Right renal cortex interstitium (tissue), 3 donors: ENCODE measurements at places on chromosomes 1 and 21.
A peak's percentile ranks its signal among the peaks of the same experiment; 100 is the strongest.

- DNase-seq: no peak
These were observed 5.0 kb downstream of the SELP start for GRCh38 chr1:169624912-169625311.

DNA sequence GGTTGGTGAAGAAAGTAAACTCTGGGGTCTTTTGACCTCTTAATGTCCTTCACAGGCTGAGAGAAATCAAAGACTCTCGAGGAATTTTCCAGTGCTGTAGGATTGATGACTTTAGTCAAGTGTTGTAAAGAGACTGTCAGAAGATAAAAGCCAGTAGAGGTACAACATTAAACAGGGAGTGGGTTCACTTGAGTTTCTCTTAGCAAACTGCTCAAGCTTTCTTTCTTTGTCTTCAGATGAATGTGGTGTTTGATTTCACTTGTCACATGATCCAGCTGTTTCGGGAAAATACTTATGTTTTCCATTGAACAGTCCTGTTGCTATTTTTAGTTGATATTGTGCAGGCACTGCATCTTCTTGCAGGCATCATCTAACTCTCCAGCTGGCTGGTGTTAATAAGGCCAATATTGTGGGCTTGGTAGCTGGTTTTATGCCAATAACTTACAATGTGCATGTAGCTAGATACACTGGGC is 45.6 kb downstream of the XCL2 start:
- no peak for DNase-seq

GRCh38 chr21:16180614-16181013 is 450.8 kb downstream of the USP25 start:
- DNase-seq: no peak

DNA sequence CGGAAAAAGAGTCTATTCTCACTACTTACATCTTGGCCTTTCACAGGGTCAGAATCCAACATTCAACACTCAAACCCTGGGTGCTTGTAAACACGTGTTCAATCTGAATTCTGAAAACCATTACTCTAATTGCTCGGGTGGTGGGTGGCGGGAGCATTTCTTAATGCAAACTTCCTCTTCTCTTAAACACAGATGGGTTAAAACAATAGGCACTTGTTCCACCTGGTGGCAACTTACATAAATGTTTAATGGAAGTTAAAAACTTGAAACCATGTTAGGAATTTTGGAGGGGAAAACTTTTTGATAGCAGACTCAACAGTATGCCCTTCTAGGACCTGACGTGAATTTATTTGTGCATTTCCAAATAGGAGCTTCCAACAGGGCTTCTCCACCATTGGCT is 23.4 kb upstream of the TDRD10 start:
- no peak for DNase-seq

GRCh38 chr1:85611856-85612255 is 31.3 kb downstream of the CCN1 start:
- no peak for DNase-seq

GRCh38 chr1:176211396-176212165 is 4.5 kb upstream of the COP1 start:
- no peak for DNase-seq

DNA sequence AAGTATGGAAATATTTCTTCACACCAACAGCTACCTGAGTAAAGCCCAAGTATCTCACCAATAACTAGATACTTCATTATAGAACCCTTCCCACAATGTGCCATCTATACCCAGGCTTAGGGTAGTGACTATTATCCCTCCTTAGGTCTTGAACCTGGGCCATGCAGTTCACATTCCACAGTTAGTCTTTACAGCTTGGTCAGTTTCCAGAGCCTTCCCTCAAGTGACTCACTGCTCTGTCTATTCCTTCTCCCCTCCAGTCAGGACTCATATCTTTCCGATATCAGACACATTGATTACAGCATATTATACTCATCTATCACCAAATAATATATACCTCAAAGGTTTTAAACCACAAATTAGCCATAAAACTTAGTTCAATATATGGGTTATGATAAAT is 23.6 kb downstream of the VAMP4 start:
- no peak for DNase-seq

DNA sequence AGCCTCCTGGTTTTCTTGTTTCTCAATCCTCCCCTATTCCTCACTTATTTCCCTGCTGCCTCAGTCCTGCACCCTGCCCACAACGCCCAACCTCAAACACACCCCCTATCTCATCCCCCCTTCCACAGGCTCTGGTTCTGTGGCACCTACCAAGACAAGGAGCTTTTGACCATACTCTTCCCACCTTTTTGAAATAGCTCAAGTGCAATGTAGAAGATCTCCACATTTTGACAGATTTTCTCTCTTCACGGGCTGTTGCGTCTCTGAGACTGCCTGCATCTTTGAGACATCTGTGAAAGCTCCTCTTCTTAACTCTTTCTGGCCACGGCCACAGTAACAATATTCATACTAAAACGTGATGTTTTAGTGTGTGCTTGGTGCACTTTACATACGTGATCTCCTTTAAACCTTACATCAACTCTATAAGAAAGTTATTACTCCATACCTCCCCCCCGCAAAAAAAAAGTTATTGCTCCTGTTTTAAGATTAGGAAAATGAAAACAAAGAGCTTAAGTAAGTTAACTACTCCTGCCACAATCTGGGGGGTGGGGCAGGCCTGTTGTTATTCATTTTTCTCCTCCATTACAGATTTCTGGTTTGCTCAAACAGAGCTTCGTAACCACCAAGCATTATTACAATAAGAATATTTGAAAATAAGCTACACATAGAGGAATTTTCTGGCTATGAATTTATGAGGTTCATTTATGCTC is 1.8 kb upstream of the SERBP1 start:
- DNase-seq: no peak

DNA sequence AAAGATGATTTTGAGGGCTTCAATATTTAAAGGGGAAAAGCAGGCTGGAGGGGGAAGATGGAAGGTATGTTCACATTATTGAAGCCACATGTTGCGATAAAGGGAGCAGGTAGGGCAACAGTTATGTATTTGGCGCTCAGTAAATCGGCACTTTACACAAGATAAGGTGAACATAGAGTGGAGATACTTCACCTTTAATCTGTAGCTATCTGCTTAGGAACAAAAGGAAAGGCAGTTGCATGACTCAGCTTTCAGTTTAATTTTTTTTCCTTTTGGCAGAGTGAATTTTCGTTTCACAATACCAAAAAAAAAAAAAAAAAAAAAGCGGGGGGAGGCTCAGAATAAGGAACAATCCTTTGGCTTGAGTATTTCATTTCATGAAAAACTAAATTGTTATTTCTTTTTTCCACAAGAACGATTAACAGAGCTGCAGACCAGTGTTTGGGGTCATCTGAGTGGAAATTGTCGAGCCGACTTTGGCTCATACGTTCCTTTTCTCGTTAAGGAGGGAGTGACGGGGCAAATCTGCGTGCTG is 1.1 kb upstream of the COQ8A start:
- DNase-seq: no peak

DNA sequence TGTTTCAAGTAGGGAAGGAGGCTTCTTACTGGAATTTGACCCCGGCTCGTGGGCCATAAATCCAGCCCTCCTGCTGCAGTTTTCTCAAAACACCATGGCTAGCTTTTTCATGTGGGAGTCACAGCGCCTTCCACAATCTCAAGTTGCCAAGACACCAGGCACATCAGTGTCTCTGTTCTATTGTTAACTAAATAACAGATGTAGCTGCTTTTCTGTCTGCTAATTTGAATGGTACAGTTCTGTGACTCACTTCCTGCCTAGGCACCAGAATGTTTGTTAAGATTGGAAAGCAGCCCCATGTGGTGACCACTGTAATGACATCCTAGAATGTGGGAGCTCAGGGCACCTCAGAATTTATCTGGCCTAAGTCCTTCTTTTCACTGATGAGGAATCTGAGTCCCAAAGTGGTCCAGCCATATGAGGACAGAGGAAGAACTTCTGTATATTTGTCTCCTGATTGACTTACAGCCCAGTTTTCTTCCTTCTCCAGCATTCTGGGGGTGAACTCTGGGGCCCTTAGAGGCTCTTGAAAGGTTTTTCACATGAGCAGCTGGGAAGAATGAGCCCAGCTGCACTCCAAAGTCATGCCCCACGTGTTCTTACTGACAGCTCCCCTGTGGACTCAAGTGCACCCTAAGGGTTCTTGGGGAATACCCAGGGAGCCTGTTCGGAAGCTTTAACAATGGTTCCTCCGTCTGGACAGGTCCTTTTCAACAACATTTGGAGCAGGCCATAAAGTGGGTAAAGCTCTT is 27.5 kb downstream of the TRIM45 start:
- DNase-seq: peak; percentile 23

- DNase-seq: no peak
These were observed 922.8 kb upstream of the ADGRL4 start for GRCh38 chr1:79929356-79929755.

DNA sequence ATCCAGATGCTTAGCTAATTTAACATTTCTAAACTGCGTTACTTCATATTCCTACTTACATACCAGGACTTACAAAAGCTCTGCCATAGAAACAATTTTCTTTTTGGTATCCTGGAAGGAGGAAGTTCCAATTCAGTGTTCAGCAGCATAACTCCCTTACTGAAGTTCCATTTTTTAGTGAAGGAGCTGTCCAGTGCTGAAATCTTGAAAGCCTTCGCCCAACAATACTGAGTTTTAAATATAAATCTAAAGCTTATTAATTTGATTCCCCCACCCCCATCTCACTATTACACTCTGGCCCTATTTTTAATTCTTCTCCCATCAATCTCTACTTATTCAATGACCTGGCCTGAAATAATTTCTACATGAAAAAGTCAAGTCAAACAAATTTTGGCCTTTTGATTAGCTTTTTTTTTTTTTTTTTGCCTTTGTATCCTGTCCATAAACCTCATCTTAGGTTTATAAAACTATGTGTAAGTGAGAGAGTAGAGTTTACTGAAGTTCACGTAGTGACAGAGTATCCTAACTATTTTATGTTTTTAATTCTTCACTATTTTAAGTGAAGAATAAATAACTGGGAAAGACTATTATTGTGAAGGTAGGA is 323.0 kb upstream of the PLD5 start:
- DNase-seq: peak; percentile 5

DNA sequence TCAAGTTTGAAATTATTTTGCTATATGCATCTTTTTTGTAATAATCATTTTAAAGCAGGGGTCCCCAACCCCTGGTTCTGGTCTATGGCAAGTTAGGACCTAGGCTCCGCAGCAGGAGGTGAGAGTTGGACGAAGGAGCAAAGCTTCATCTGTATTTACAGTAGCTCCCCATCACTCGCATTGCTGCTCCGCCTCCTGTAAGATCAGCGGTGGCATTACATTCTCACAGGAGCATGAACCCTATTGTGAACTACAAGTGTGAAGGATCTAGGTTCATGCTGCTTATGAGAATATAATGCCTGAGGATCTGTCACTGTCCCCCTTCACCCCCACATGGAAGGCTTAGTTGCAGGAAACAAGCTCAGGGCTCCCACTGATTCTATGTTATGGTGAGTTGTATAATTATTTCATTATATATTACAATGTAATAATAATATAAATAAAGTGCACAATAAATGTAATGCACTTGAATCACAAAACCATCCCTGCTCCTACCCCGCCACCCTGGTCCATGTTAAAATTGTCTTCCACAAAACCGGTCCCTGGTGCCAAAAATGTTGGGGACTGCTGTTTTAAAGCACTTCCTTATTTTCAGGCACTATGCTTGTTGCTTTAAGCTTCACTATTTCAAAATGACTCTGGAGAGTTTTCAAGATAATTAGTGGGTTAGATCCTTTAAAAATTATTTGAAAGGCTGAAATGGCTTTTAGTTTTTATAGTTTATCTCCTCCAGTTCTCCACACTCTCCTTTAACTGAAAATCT is 74.8 kb downstream of the PLA2G4A start:
- DNase-seq: no peak

- DNase-seq: no peak
These were observed 4.6 kb downstream of the PEAR1 start for GRCh38 chr1:156898161-156898566.

DNA sequence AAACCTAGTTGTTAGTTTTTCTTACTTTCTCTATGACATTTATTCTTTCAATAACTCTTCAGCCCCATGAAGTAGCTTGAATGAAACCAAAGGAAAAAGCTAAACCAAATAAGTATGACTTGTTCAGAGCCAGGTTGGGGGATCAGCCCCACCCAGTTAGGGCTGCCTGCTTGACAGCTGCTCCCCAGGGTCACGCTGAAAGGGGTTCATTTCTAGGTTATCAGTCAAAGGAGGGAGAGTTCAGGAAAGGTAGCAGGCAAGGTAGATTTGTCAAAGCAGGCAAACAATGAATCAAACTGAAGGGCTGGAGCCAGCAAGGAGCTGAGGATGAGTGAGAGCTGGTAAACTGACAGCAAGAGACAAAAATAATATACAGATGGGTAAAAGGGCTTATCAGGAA is 3.1 kb upstream of the S100A11 start:
- DNase-seq: no peak

DNA sequence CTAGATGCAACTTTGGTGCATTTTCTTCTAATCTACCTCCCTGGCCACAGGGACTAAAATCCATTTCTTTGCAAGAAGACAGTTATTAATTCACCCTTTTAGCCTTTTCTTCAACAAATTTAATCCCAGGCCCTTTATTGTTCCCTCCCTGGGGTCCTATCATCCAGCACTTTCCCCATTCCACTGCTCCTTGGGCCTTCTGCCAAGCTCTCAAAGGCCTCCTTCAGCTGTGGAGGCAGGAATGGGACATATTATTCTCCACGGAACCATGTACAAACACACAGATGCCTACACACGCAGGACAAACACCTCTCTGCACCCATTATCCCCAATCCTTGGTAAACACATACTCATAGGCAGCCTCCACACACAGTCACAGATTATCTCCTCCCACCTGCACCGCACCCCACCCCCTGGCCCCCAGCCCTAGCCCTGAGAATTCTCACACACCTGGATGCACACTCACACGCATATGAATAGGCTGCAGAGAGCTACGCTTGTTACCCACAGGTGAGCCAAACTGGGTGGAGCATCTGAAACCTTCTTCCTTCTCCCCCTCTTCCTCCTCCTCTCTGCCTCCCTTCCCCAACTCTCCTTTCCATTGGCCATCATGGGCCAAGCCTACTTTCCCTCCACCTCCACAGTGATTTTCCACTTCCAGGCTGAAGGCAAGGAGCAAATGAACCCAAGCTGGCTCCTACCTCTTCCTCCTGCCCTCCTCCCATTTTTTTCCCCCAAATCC is 11.7 kb downstream of the TAGLN2 start:
- DNase-seq: no peak

DNA sequence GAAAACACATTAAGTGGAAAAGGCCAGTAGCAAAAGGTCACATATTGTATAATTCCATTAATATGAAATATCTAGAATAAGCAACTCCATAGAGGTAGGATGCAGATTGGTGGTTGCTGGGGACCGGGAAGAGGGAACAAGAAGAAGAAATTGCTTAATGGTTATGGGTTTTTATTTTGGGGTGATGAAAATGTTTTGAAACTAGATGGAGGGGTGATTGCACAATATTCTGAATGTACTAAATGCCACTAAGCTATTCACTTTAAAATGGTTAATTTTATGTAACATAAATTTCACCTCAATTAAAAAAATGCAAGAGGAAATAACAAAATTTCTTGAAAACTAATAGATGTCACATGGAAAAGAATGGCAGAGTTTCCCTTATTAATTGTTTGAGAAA is 6.7 kb downstream of the KIAA0040 start:
- no peak for DNase-seq
